Tibial nerve (tissue), 4 donors: ENCODE measurements at places on chromosomes 7 and 10.

DNA sequence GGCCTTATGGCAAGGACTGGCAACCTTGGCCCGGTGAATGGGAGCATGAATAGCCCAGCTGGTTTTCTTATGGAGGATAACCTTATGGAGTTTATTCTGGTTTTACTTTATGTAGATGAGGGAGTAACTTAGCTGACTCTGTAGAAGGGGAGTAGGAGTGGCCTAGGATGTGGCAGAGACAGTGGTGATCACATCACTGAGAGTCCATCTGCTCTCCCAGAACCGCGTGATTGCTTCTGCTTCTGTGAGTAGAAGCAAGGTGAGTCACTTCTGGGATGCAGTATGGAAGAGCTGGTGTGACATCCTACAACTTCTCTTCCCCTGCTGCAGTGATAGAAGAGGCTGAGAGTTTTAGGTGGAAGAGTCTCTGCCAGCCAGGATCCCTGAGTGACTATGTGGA is 129.2 kb downstream of the RPS24 start:
- no peak for DNase-seq

DNA sequence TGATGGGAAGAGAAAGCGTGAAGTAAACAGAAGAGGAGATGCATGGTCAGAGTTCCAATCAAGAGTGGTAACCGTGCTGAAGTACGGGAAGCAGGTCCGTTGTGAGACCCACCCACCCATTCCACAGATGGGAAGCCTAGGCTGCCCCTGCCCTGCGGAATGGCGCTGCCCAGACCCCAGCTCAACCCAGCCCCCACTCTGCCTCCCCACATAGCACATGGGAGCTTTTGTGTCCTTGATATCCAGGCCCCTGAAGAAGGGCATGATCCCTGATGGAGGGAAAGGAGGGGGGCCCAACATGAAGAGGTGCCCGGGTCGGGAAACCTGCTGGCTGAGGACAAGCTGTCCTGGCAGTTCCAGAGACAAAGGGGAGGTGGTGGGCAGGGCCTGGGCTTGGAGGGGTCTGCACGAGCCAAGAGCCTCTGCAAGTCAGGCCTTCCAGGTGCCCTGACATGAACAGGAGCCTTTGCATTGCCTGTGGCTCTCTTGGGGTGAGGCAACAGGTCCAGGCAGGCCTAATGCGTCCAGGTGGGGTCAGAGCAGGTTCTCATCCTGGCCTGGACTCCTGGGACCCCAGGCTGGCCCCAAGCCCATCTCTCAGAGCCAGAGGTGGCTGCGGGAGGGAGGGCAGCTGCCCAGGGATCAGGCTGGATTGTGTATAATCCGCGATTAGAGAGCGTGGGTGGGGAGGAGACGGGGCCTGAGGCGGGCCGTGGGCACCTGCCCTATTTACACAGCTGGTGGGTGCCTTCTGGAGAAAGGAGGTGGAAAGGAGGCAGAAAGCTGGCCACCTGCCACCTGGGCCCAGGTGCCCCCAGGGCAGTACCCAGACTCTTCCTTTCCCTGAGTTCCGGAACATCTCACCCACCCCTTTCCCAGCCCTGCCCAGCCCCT is 23.5 kb downstream of the YKT6 start:
- no peak for DNase-seq

DNA sequence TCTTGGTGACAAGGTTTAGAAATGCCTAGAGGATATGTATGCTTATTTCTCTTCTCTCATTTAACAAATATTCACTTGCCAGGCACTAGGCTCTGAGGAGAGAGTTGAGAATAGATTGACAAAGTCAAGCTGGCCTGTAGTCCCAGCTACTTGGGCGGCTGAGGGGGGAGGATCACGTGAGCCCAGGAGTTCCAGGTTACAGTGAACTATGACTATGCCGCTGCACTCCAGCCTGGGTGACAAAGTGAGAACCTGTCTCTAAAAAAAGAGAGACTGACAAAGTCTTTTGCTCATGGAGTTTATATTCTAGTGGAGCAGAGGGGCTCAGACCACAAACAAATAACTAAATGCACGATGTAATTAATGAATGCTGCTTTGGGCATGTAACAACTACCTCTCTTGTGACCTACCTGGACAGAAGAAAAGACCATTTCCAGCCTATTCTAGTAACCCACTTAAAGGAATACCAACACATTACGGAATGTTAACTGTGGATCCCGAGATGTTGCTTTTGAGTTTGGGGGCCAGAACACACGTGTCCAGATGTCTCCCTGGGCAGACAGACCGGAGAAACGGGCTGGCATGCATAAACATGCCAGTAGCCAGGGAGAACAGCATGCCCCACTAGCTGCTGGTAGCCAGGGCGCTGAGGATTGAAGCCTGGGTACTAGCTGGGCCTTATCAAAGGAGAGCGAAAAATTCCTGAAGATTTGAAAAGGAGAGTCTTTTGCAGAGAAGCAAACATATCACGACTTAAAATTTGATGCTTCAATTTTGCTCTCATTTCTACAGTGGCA is 2.6 kb upstream of the BMPR1A start:
- no peak for DNase-seq

DNA sequence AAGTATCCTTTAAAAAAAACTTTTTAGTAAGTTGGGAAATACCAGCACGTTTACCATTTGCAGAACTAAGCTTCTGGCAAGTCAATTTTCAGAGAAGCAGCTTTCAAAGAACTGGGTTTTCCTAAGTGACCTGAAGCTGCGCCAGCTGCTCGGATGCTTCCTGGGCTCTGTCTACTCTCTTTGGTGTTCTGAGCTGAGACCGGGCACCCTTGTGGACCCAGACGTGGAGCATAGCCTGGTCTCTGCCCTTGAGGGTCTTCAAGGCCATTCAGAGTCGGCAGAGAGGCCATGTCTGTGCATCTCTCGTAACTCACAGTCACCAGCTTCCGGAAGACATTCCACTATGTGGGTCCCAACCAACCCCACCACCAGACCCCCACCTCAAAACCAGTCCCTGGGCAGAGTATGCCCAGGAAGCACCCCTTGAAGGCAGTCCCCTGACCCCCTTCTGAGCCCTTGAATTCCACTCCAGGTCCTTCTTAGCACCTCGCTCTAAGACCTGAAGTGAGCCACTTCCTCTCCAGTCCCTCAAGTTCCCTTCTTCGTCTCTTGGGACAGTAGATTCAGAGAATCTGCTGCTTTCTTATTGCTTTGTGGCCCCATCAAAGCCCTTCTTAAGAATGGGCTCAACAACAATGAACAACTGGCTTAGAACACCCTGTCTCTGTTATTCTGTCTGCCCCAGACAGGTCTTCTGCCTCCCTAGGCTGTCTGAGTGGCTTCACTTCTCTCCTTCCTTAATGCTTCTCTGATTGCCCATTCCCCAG is 8.5 kb downstream of the CALML5 start:
- no peak for DNase-seq

DNA sequence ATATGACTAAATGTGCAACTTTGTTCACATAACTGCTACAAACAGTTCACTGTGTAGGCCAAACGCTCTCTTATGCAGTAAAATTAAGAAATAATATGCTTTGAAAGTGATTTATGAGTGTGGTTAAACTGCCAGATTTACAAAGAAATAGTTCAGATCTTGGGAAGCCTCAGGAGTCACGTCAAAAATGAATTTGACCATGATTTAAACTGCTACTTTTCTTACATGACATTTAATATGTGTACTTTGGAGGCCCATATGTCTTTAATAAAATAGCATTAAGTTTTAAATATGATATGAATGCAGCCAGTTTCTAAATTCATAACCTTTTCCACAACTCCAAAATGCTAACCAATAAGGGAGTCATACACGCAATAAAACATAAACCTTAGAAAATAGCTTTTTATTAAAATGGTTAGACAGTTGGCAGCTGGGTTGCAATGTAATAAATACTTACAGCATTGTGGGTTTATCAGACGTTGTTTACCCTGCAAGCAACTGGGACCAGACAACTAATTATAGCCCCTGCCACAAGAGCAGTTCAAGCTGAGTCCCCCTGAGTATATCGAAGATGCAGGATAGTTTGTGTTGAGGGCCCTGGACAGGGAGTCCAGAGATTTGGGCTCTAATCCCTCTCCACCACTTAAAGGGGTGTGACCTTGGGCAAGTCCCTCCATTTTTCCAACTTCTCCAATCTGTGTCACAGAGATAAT is 640.4 kb downstream of the LRMDA start:
- DNase-seq: no peak

DNA sequence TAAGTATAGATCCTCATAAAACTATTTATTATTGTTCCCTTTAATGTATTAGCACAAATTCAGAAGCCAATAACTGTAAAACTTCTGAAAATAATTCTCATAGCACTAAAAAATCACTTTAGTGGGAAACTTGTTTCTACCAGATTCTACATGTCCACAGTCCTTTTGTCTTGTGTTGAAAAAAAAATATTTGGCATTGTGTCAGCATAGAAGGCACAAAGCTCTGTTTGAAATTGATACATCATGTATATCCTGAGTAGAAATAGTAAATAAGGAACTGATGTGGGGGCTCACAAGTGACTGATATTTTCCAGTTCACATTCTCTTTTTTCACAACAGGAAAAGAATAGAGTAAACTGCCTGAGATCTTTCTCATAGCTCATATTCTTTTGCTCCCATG is 134.6 kb downstream of the GRM3 start:
- no peak for DNase-seq
